ENCODE measurements at places on chromosomes 2 and 18. TPM values are rescaled to one million over a fixed set of nuclear protein-coding genes. Genes with fewer than 3 reads are reported as not detected.

DNA sequence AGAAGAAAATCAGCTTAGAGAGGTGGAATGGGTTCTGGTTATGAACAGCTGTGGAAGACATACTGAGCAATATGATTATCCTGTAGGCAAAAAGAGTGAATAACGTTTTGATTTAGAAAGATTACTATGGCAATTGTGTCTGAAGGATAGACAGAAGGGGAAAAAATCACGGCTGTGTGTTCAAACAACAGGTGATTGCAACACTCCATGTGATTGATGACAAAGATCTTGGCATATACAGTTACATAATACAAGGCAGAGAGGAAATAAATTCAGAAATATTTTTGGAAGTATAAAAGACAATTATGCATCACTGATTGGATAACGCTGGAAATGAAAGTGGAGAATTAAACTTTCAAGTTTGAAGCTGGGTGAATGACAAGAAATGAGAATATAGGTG lies 58.5 kb upstream of the KCNJ3 start:
- DNase-seq = no peak

Gene DLGAP1
- total RNA-seq = 11.5 TPM

Gene ZSWIM2
- total RNA-seq = not detected

Gene SLC9A4
- total RNA-seq = not detected

Gene NOSTRIN
- total RNA-seq = not detected
